ENCODE measurements at places on chromosomes 1 and 21.
A peak's percentile ranks its signal among the peaks of the same experiment; 100 is the strongest.

- peak; percentile 43 for DNase-seq
Measured at GRCh38 chr1:239816081-239816782, 275.5 kb upstream of the FMN2 start.

DNA sequence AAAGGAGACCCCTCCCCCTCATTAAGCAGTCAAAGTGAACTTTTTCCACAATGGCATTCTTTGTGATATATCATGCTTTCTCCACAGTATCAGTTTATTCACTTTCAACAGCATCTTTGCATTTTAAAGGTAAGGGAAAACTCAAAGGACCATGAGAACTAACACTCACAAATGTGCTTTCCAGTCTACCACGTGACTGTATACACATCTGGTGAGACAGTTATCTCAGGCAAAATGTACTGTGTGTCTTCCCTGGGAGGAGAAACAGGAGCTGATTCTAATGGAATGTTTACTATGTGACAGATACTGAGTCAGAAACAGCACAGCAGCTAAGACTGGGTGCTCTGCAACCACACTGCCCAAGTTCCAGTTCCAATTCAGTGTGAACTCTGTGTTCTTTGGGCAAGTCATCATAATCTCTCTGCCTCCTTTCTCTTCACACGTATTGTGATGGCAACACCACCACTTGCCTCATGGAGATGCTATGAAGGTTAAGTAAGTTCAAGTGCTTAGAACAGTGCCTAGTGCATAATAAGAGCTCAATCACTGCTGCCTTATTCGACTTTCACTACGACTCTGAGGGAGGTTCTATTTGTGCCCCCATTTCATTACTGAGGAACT lies 79.0 kb downstream of the SLC45A1 start:
- DNase-seq: peak; percentile 98

GRCh38 chr1:109931911-109932636 lies 21.4 kb downstream of the CSF1 start:
- DNase-seq: no peak

DNA sequence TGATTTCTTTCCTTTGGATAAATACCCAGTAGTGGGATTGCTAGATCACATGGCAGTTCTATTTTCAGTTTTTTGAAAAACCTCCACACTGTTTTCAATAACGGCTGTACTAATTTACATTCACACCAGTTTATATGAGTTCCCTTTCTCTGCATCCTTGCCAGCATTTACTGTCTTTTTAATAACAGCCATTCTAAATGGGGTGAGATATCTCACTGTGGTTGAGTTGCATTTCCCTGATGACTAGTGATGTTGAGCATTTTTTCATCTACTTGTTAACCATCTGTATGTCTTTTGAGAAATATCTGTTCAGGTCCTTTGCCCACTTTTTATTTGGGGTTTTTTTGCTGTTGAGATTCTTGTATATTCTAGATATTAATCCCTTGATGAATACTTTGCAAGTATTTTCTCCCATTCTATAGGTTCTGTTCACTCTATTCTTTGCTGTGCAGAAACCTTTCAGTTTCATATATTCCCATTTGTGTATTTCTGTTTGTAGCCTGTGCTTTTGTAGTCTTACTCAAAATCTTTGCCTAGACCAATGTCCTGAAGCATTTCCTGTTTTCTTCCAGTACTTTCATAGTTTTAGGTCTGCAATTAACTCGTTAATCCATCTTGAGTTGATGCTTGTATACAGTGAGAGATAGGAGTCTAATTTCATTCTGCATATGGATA lies 7.3 kb downstream of the HENMT1 start:
- DNase-seq: no peak

GRCh38 chr1:190320952-190321351 lies 156.7 kb downstream of the BRINP3 start:
- DNase-seq: no peak

DNA sequence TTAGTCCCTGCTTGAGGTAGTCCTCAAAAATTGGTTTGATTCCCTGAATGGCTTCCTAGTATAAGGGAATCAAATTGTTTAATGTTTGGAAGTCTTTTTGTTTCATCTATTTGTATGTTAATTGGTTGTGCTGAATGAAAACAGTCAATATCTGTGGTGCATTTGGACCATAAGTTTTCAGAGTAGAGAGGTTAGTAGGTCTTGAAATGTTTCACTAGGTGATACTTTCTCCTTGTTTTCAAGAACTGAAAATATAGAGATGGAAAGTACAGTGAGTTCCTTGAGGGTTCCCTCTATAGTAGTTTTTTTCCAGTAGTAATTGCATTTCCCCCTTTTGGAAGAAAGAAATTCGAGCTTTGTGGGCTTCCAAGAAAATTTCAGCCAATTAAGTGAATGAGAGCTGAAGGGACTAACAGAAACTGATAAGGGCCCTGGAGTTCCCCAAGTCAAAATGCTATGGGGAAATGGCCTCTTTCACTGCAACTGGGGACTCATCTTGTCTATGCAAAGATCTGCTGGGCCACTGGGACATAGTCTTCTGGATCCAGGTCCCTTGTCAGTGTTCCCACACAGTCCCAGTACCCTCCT lies 18.6 kb upstream of the CEP350 start:
- DNase-seq: no peak

DNA sequence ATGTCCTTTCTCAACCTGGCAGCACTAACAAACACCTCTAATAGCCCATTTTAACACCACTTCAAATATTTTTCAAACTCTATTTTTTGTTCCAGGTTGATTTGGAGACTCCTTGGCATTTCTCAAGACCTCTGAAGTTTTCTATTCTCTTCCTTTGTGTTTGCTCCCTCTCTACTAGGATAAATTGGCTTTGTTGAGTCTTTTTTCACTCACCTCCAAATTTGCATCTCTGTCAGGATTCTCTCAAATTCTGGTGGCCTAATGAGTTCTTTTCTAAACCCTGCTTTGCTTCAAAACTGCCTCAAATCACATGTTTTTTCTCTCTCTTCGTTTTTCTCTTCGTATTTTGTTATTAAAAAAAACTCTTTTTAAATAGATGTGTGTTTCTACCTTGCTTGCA lies 582.2 kb upstream of the ADGRL4 start:
- no peak for DNase-seq

- no peak for DNase-seq
Measured at GRCh38 chr1:23657659-23658275, 33.8 kb upstream of the RPL11 start.

GRCh38 chr1:192977089-192977706 lies 82.0 kb downstream of the UCHL5 start:
- DNase-seq: no peak
